ENCODE measurements at places on chromosomes 7 and 10.
A peak's percentile ranks its signal among the peaks of the same experiment; 100 is the strongest.

DNA sequence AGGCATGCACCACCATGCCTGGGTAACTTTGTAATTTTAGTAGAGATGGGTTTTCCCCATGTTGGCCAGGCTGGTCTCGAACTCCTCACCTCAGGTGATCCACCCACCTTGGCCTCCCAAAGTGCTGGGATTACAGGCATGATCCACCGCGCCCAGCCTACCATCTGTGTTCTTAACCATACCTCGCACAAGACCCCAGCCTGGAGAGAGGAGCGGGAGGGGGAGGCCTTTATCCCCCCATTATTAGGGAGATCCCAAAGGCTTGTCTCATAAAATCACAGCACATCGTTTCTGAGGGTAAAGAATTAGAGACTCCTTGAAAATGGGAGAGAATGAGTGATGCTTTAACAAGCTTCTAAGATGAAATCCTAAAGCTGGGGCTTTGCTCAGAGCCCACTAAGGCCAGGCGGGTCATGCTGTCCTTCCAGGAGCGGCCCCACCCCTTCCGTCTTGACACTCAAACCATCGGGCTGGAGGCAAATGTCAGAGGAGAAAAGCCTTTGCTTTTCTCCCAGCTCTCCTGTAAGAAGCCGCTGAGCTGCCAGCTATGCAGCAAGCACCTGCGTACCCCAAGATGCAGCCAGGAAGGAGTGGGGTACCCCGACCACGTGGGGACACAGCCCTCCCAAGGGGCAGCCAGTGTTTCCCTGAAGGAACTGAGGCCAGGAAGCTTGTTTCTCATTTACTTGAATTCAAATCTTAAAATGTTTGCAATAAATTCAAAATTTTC is 339.7 kb downstream of the PTPRN2 start:
- H3K4me3 ChIP-seq: no peak overlapping the region
- no peak for DNase-seq
- no peaks in the 10 kb centered on the region for H3K4me1 ChIP-seq
- H3K36me3 ChIP-seq: peaks cover 3% of the 10 kb centered on the region

- DNase-seq: no peak
- no peak overlapping the region for H3K4me3 ChIP-seq
- H3K27ac ChIP-seq: peak overlapping the region; percentile 57
Measured at GRCh38 chr10:119518936-119519335, 23.6 kb downstream of the RGS10 start.

DNA sequence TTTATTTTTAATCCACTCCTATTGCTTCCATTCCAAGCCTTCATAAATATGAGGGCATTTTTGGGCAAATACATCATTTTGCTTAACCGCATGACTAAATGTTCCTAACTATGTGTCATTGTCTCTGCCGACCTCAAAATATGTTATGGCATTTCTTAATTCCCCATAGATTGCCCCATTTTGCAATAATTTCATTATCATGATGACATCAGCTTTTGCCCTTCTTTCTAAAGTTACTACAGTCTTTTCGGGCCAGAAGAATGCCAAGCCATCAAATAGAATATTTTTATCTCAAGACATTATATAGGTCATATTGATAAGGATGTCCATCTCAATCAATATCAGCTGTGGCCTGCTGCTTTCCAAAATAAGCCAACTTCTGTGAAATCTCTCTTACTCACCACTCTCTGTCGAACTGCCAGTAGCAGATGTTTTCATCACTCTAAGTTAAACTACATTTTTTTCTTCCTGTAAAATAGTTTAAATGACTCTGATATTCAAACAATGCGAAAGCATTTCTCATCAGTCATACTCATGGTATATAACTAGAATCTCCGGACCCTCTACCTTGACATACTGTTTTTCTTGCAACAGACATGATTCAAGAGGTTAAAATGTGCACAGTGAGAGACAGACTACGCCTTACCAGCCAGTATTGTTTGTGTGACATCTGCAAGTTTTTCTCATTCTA is 1254.6 kb upstream of the CELF2 start:
- no peaks in the 10 kb centered on the region for H3K36me3 ChIP-seq
- no peak overlapping the region for H3K4me3 ChIP-seq
- H3K4me1 ChIP-seq: no peaks in the 10 kb centered on the region
- peak overlapping the region; percentile 5 for H3K27ac ChIP-seq

GRCh38 chr7:101186844-101187428 is 6.8 kb upstream of the NAT16 start:
- no peak overlapping the region for H3K27ac ChIP-seq
- no peak for DNase-seq
- H3K27me3 ChIP-seq: peaks cover 16% of the 10 kb centered on the region
- H3K4me1 ChIP-seq: peaks cover 19% of the 10 kb centered on the region
- H3K4me3 ChIP-seq: no peak overlapping the region

DNA sequence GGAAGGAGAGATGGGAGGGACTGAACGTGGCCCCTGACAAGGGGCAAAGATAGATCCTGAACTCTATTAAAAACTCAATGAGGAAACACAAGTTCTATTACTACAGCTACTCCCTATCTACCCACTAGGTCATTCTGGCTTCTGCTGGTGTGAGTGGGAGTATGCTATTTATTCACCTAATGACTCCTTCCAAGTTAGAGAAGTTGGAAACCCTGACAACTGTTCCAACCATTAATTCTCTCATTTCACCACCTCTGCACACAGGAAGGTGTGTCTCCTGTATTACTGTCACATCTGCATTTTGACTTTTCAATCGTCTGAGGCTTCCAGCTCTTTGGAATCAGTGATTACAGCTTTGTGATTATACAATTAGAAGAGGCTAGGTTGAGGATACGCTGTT is 169.4 kb upstream of the ADO start:
- peaks cover 8% of the 10 kb centered on the region for H3K4me1 ChIP-seq
- H3K27me3 ChIP-seq: no peaks in the 10 kb centered on the region
- H3K27ac ChIP-seq: no peak overlapping the region
- no peak for DNase-seq

DNA sequence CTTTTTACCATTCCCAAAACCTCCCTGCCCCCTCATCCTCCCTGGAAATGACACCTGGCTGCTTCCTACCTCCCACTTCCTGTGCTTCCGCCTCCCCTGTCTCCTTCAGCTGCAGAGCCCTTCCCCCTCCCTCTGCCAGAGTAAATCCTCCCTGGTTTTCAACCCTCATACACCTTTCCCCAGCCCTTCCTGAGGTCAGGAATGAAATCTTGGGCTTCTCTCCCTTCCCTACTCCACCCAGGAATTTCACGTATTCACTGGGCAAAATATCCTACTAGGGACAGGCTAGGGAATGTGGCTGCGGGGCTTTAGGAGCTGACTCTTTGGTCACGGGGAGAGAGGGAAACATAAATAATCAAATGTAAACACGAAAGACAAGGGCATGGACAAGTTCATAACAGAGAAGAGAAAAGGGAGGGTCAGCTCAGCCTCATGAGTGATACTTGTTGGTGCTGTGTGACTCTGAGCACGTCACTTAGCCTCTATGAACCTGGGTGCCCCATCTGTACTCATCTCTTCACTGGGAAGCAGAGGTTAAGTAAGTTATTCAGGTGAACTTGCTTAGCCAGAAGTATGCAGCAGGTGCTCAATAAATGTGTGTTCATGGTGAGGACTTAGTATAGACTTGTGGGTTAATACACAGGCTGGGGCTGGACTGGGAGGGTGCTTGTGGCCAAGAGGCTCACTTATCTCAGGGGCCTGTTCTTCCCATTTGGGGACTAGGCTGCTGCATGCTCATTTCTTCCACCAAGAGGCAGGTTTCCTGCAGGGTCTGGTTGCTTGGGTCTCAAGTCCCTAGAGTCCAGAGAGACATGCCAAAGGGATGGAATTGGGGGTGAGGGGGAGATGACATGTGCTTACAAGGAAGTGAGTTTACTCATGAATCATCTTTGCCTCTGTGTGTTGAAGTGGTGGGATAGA is 10.0 kb upstream of the DUSP5 start:
- peaks cover 12% of the 10 kb centered on the region for H3K4me1 ChIP-seq
- no peaks in the 10 kb centered on the region for H3K36me3 ChIP-seq
- no peak overlapping the region for H3K4me3 ChIP-seq
- DNase-seq: no peak
- no peak overlapping the region for H3K27ac ChIP-seq
- H3K27me3 ChIP-seq: no peaks in the 10 kb centered on the region

- peaks cover 40% of the 10 kb centered on the region for H3K4me1 ChIP-seq
- H3K27me3 ChIP-seq: no peaks in the 10 kb centered on the region
- DNase-seq: no peak
- H3K4me3 ChIP-seq: no peak overlapping the region
Measured at GRCh38 chr7:108419961-108420908, 36.0 kb downstream of the NRCAM start.

DNA sequence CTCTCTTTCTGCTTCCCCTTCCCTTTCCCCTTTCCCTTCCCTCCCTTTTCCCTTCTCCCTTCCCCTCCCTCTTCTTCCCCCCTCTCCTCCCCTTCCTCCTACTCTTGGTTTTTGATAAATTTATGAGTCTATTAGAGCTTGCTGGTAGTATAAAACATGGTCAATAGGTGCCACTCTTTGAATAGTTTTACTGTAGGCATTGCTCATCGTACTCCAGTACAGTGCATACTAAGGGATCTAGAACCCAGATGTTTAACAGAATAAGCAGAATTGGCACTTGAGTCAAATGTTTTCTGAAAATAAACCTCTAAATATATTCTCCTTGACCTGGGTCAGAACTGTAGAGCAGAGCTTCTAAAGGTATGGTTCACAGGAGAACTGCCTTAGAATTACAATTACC is 126.7 kb downstream of the SORCS3 start:
- peaks cover 14% of the 10 kb centered on the region for H3K27me3 ChIP-seq
- no peak for DNase-seq
- H3K27ac ChIP-seq: no peak overlapping the region
- H3K4me3 ChIP-seq: no peak overlapping the region
- H3K36me3 ChIP-seq: no peaks in the 10 kb centered on the region

DNA sequence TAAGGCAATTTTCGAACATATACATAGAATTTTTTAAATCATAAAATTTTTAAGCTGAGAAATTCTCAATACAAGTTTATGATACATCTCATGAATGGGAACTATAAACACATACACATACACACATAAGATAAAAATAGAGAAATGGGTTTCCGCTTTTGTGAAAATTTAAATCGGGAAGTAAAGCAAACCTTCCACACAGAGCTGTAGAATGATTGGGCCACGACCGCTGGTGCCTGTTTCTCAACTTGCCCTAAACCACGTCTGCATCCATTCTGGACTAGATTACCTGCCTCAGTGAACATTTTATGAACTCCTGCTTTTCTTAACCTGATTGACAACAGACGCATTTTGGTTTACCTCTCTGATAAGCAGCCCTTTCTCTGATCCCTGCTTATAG is 264.4 kb downstream of the SKAP2 start:
- no peak for DNase-seq
- no peak overlapping the region for H3K27ac ChIP-seq
- peaks cover 6% of the 10 kb centered on the region for H3K4me1 ChIP-seq
- H3K27me3 ChIP-seq: no peaks in the 10 kb centered on the region
- no peak overlapping the region for H3K4me3 ChIP-seq
- H3K36me3 ChIP-seq: no peaks in the 10 kb centered on the region

DNA sequence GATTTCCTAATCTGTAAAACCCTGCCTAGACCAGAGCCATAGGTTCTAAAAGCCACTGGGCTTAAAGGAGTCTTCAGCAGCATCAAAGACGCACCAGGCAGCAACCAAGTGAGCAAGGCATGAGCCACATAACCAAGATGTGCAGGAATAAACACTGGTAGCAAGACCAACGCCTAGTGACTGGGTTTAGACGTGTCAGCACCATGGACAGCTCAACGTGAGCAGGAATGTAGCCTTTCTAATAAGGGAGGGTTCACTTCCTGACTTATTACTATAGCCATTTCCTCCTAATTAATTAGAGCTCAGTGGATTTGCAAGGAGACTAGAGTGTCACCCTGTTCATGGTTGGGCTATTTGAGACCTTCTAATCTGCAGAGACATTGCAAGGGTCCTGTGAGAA is 223.7 kb downstream of the LHFPL3 start:
- peak; percentile 48 for DNase-seq
- no peak overlapping the region for H3K27ac ChIP-seq

DNA sequence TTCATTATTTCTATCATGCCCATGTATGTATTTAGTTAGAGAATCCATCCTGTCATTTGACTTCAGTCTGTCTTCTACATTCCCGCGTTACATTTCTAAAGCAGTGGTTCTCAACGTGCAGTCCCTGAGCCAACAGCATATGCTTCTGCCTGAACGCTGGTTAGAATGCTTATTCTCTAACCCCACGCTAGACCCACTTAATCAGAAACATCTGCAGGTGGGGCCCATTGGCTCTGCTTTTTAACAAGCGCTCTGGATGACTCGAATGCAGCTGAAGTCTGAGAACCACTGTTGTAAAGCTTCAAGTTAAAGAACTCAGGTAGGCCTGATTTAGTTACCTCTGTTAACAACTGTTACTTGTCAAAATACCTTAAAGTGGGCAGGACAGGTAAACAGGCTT is 38.2 kb downstream of the NEUROD6 start:
- no peak overlapping the region for H3K27ac ChIP-seq
- H3K4me3 ChIP-seq: no peak overlapping the region
- no peaks in the 10 kb centered on the region for H3K27me3 ChIP-seq

- DNase-seq: no peak
- H3K27me3 ChIP-seq: peaks cover 2% of the 10 kb centered on the region
- H3K27ac ChIP-seq: no peak overlapping the region
- H3K4me1 ChIP-seq: peaks cover 29% of the 10 kb centered on the region
- H3K4me3 ChIP-seq: no peak overlapping the region
- H3K36me3 ChIP-seq: no peaks in the 10 kb centered on the region
Measured at GRCh38 chr10:58918887-58919286, 257.6 kb upstream of the PHYHIPL start.

GRCh38 chr7:154960063-154960790 is 42.7 kb downstream of the PAXIP1 start:
- H3K4me1 ChIP-seq: no peaks in the 10 kb centered on the region
- no peak overlapping the region for H3K4me3 ChIP-seq
- peak overlapping the region; percentile 47 for H3K27ac ChIP-seq
- H3K27me3 ChIP-seq: no peaks in the 10 kb centered on the region
- DNase-seq: no peak

GRCh38 chr10:32153931-32154330 is 97.7 kb upstream of the KIF5B start:
- DNase-seq: no peak
- no peak overlapping the region for H3K4me3 ChIP-seq
- H3K36me3 ChIP-seq: peaks cover 7% of the 10 kb centered on the region
- no peaks in the 10 kb centered on the region for H3K4me1 ChIP-seq
- no peaks in the 10 kb centered on the region for H3K27me3 ChIP-seq

DNA sequence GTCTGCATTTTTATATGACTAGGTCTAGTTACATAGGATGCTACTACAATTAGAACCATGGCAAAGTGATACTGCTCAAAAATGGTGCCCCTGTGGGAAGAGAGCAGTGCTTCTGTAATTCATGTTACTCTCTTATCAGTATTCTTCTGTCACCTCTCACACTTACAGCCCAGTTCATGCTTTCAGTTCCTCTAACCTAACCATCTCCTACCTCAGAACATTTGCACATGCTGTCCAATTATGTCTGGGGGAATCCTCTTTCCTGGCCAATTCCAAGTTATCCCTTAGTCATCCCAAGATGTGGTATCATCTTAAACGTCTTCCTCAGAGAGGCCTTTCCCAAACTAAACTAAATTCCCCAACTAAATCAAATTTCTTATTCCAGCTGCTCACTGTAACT is 190.2 kb downstream of the RELN start:
- no peak overlapping the region for H3K4me3 ChIP-seq
- H3K27ac ChIP-seq: no peak overlapping the region

Data from neural crest cell (in vitro differentiated cells).